Ecto neural progenitor cell (in vitro differentiated cells): ENCODE measurements at places on chromosomes 4 and X.

- DNase-seq = no peak
Measured at GRCh38 chr4:100098011-100098545, 92.2 kb downstream of the DDIT4L start.

- no peak for DNase-seq
Measured at GRCh38 chrX:17496407-17496806, 121.4 kb downstream of the NHS start.

DNA sequence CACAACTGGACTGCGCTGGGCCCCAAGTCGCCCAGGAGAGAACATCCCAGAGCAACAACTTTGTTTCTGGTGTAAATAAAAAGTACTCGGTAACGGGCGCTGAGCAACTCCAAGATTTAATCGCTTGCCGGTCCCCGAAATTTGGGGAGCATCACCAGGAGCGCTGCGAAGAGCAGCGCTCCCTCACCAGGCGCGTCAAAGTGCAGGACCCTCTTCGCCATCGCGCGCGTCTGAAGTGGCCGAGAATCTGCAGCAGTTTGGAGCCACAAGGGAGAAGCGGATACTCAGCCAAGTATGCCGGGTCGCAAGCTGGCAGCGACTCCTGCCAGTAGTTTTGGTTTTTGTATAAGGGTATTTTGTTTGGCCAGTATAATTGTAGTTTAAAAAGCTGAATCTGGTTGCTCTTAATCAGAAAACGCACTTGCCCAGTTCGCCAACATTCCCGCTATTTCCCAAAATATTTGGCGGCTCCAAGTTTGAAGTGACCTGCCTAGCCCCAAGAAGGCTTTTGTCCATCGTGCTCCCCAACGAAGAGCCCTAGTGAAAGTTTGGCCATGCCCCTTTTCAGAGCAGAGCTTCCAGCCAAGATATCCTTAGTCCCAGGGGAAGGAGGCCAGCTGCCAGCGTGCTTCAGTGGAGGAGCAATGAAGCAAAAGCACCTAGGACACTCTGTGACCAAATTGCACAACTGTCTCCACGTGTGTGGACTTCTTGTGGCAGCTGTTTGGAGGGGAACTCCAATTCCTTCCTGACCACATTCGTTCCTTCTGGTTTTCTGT is 557 bp upstream of the KDR start:
- DNase-seq = no peak

DNA sequence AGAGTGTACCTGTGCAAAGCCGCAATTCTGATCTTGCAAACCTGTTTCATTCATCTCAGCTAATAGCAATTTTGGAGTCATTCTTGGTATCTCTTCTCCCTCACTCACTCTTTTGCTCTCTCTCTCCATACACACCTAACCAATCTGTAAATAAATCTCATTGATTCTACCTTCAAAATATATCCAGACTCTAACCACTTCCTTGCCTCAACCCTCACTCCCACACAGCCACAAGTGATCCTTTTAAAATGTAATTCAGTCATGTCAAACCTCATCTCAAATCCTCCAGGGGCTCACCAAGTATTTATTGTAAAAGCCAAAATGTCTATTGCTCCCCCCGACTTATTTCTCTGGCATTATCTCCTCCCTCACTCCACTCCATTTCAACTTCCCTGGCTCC is 51.7 kb upstream of the SLC10A4 start:
- DNase-seq = no peak

GRCh38 chr4:159555873-159556272 is 453.0 kb downstream of the RAPGEF2 start:
- DNase-seq = no peak

GRCh38 chrX:338281-338835 is 19.8 kb upstream of the GTPBP6 start:
- DNase-seq = no peak

GRCh38 chr4:158131027-158131426 is 41.8 kb downstream of the GASK1B start:
- DNase-seq = no peak

DNA sequence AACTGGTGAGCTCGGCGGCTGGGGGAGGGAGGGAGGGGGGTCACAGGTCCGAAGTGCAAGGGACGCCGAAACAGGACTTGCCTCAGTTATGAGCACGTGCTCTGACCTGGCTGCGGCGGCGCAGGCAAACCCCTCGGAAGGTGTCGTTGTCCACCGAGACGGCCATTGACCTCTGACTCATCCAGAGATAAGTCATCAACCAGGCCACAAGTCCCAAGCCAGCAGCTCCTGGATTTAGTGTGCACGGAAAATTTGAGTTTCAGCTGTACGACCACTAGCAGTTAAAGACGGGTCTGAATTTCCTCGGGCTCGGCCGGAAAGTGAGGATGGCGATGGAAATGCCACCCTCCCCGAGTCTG is 674 bp downstream of the SH3D19 start:
- DNase-seq = peak; percentile 74

GRCh38 chrX:100658941-100659381 is 15.0 kb downstream of the SRPX2 start:
- DNase-seq = no peak

DNA sequence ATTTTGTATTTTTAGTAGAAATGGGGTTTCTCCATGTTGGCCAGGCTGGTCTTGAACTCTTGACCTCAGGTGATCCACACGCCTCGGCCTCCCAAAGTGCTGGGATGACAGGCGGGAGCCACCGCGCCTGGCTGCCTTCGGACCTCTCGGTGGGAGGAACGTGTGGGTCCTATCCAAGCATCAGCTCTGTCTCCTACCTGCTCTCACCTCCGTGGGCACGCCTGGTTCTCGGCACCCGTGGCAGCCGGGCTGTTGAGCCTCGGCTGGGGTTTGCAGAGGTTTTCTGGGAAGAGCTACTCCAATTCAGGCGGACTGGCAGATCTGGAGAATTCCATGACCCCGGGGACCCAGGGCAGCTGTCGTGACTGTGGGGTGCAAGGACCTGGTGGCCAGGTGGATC is 23.6 kb upstream of the PPP2R3B start:
- no peak for DNase-seq

DNA sequence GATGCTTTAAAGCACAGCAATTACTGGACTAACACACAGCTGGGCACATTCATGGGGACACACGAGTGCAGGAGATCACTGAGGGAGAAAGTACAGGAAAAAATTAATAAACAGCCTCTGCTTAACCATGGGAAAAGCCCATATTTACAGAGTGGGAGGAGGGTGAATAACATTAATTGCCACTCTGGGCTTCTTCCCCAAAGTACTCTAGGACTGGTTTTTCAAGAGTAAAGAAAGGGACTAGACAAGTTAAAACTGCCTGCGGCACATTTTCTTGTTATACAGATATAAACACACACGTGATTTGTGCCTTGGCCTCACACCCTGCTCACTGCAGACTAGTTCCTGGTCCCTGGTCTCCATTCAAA is 179.7 kb upstream of the TET2 start:
- DNase-seq = no peak

DNA sequence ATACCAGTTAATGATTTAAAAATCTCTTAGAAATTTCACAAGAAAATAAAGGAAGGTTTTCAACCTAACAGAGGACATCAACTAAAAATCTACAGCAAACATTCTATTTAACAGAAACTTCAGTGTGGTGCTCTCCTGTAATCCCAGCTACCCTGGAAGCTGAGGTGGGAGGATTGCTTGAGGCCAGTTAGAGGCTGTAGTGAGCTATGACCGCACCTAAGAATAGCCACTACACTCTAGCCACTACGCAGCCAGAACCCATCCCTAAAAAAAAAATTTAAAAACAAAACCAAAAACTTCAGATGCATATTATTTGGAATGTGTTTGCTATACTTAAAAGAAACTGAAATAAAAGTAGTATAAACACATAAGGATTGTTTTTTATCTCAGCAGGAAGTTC is 7.2 kb upstream of the FHIP1A start:
- DNase-seq = no peak

- DNase-seq = peak; percentile 48
Measured at GRCh38 chrX:135596495-135596894, 76.0 kb downstream of the INTS6L start.

GRCh38 chr4:111849746-111850284 is 295.4 kb upstream of the FAM241A start:
- no peak for DNase-seq

DNA sequence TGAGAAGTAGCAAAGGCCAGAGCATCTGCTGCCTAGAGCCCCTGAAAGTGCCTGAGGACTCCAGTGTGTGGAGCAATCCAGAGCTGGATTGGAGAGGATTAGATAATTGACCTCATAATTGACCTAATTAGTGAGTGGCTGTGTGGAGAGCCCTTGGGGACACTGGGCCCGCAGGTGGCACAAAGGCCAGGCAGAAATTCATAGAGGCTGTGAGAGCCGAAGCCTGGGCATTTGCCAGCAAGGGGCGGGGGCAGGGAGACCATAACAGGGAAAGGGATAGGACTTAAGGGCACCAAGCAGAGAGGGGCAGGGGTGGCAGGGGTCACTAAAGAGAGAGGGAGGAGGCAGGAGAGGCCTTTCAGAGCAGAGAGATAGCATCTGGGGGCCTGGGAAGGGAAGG is 45.3 kb downstream of the EFNB1 start:
- DNase-seq = no peak

DNA sequence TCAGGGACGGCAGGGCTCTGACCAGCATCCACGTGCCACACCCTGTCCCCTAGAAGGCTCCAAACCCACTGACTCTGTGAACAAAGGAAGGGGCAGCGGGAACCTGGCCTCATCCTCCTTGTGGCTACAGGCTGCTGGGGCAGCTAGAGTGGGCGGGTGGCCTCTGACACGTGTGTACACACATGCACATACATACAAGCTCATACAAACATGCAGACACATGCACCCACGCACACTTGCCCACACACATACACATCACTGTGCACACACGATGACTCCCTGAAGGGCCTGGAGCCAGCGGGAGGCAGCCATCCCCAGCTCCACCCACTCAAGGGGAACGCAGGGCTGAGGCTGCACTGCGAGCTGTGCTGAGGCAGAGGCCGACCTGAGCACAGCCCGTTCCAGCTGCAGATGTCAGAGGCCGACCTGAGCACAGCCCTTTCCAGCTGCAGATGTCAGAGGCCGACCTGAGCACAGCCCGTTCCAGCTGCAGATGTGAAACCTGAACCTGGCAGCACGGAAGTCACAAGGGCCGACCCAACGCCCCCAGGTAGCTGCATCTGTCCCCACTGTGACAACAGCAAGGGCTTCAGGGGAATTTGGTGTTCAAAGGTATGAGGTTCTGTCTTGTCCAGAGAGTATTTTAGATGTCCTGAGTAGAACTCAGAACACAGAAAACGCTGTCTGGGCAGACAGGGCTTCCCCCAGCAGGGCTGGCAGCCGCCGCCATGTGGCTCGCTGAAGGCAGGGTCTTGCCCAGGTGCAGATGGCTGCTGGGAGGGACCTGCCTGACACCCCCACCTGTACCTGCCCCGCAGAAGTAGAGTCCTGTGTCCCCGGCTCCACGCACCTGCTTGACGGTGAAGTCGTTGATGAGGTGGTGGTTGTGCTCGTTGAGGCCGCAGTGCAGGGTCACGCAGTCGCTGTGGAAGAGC is 33.5 kb downstream of the CTBP1 start:
- DNase-seq = no peak

- DNase-seq = no peak
Measured at GRCh38 chrX:31649201-31649600, 577.4 kb upstream of the FTHL17 start.
